ENCODE measurements at places on chromosomes 2 and 18. TPM values are rescaled to one million over a fixed set of nuclear protein-coding genes. Genes with fewer than 3 reads are reported as not detected.

VWA3B gene
- total RNA-seq, result not detected

CNNM4 gene
- total RNA-seq, result 17.2 TPM

SLC9A4 gene
- total RNA-seq, result not detected

AQP12A gene
- total RNA-seq, result not detected
